ENCODE measurements at places on chromosomes 11 and 22.

GRCh38 chr11:1738380-1738779 is 12.0 kb downstream of the IFITM10 start:
- DNase-seq: no peak

GRCh38 chr11:102343809-102344208 is 3.2 kb upstream of the BIRC2 start:
- peak; percentile 65 for DNase-seq

- DNase-seq: no peak
Observed at GRCh38 chr11:94856443-94856842, 88.3 kb downstream of the AMOTL1 start.

- peak; percentile 87 for DNase-seq
Observed at GRCh38 chr11:130897262-130898182, 18.8 kb downstream of the SNX19 start.

GRCh38 chr11:16783321-16783801 is 44.9 kb downstream of the C11orf58 start:
- DNase-seq: no peak

DNA sequence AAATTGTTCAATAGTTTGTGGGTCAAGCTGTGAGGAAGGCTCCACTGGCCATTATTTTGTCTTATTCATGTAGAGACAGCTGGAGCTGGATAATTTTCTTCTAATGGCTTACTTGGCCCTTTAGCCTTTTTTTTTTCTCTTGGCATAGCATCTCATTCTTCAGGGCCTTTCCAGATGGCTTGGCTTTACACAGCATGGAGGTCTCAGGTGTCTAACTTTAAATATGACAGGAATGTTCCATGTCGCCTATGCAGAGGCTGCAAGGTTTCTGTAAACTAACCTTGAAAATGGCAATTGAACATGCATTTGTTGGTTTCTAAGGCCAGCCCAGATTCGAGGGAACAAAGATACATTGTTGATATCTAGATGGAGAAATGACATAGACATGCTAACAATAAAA is 247.9 kb upstream of the CNTN5 start:
- no peak for DNase-seq

- no peak for DNase-seq
Observed at GRCh38 chr22:36528341-36528740, 625 bp downstream of the EIF3D start.

GRCh38 chr11:120835601-120836228 is 188.2 kb upstream of the TBCEL start:
- no peak for DNase-seq

- DNase-seq: no peak
Observed at GRCh38 chr22:39297490-39298240, 21.8 kb downstream of the RPL3 start.

All from HCEC 1CT (cell line).